ENCODE measurements at places on chromosomes 3 and 15.

DNA sequence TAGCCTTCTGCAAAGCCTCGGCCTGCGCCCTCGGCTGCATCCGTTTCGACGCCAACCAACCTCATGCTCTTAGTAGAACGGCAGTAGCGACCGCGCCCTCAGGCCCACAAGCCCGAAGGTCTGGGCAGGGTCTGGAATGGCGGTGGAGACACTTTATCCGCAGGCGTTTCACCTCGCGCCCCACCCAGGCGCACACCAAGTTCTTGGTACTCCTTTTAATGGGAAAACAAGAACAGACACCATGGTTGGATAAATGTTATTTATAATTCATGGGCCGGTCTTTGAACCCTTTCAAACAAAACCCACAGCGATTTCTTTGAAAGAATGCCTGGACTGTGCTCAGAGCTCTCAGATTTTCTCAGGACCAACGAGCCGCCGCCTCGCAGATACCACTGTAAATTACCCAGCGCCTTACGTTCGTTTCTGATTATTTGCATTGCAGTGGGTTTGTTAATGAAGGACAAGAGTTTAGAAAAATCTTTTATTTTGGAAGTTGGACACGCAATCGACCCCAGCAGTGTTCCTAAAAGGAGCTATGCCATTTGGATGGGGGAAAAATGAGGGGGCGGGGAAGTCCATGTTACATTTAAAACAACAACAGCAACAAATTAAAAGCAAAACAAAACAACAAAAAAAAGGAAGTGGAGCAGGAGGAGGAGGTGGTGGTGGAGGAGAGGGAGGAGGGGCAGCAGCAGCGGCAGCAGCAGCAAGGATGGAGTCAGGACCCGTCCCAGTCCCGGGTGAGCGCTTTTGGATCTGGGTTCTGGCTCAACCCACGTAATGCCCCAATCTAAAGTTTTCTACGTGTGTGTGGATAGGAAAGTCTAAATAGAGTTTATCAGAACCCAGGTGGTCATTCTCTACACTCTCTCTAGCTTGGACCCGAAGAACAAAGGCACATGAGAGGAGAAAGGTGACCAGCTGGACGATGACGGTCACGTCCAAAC lies 993 bp upstream of the ISL2 start:
- peak; percentile 68 for DNase-seq

GRCh38 chr15:50697109-50697797 lies 10.7 kb upstream of the TRPM7 start:
- DNase-seq: no peak

GRCh38 chr3:133691273-133692107 lies 29.7 kb upstream of the TOPBP1 start:
- no peak for DNase-seq

DNA sequence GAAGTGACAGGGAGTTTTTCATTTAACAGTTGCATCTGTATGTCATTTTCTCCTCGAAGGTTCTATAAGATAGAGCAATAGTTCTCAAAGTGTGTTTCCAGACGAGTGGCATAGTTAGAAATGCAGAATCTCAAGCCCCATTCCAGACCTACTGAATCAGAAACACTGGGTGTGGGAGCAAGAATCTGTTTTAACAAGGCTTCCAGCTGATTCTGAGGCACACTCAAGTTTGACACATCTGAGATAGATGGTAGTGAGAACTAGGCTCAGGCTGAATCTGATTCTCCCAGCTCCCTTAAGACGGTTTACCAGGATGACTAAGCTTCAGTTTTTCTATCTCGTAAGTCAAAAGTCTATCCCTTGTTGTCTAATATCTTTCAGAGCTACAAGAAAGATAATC lies 159.8 kb upstream of the NUDT16 start:
- no peak for DNase-seq

- no peak for DNase-seq
Observed at GRCh38 chr3:174498638-174499037, 360.5 kb upstream of the NAALADL2 start.

DNA sequence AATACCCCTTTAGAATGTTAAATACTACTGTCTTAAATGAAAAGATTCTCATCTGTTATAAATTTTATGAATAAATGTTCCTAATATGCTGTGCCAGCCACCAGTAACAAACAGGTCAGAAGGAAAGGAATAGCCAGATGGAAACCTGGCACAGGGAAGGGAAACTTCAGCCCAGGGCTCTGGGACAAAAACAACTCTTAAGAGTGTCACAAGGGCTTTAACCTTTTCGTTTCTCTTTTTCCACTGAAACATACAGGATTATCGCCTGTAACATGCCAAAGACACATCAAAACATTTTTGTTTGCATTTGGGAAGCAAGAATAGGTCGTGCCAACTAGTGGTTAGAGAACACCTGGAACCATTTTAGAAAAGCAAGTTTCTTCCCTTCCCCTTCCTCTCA lies 109.0 kb upstream of the NEDD4 start:
- DNase-seq: no peak

DNA sequence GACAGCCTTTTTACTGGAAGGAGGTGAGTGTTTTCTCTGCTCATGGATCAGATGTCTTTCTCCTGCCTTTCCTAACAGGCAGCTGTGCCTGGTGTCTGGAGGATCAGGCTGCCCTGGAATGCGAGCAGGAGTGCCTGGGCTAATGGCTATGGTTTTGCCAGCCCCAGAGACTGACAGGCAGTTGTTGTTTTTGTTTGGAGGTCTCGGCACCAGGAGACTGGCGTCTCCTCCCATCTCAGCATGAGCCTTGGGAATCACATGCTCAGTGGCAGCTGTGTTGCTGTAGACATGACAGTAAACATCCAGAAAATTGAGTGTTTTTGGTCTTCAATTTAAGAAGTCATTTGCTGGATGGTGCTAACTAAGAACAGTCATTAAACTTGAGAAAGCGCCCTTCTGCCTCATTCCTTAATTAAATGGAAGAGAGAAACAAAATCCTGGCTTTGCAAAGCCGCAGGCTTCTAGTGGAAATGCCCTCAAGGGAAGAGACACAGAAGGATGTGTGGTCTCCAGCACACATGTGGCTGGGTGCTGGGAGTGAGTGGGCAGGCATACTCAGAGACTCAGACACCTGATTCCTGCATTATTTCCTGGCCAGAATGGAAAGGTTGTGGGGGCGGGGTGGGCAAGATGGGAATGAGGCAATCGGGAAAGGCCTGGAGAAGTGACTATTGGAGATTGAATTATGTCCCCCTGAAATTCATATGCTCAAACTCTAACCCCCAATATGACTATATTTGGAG lies 97.0 kb upstream of the NMNAT3 start:
- DNase-seq: no peak

DNA sequence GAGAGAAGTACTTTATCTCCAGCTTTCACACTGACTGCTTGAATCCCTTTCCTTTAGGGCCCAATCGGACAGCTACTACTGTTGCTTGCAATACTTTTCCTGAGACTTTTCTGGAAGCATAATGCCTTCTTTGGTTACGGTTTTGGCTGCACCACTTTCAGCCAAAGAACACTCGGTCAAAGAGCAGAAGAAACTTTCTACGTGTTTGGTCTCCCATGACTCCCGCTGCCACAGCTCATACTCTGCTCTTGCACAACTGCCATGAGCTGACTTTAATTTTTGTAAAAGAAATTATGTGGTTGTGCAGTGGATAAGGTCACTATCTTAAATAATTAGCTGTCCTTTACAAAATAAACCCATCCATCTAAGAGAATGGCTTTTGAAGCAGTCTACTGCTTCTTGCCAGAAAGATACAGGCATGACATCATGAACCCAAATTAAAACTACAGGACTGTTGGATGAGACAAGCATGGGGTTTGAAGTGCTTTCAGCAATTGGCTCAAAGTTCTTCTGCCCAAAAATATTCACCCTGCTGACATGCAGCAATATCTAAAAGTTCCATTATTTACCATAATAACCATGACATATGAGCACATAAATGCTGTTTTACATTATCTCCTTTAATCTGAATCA lies 42.0 kb downstream of the PROS1 start:
- DNase-seq: no peak

- DNase-seq: no peak
Observed at GRCh38 chr3:128435058-128435457, 31.6 kb downstream of the DNAJB8 start.

- DNase-seq: no peak
Observed at GRCh38 chr3:178455946-178456345, 80.3 kb upstream of the KCNMB2 start.

DNA sequence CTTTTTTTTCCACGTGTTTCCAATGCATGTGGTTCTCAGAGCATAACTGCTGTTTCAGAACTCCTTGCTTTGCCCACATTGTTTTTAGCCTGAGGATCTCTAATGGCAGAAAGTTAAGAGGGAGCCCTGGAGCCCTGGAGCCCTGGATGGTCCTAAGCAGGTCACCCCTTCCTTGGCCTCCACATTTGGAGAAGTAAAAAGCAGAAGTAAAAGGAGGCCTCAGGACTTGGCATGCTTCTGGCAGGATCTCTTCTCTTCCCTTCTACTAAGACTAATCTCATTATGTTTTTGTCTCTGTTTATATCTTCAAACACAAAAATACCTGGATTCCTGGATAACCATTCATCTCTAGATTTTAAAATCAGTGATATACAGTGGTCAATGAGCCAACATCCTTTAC lies 50.1 kb downstream of the P2RY1 start:
- no peak for DNase-seq

GRCh38 chr3:67593761-67594234 lies 60.6 kb downstream of the SUCLG2 start:
- peak; percentile 10 for DNase-seq

DNA sequence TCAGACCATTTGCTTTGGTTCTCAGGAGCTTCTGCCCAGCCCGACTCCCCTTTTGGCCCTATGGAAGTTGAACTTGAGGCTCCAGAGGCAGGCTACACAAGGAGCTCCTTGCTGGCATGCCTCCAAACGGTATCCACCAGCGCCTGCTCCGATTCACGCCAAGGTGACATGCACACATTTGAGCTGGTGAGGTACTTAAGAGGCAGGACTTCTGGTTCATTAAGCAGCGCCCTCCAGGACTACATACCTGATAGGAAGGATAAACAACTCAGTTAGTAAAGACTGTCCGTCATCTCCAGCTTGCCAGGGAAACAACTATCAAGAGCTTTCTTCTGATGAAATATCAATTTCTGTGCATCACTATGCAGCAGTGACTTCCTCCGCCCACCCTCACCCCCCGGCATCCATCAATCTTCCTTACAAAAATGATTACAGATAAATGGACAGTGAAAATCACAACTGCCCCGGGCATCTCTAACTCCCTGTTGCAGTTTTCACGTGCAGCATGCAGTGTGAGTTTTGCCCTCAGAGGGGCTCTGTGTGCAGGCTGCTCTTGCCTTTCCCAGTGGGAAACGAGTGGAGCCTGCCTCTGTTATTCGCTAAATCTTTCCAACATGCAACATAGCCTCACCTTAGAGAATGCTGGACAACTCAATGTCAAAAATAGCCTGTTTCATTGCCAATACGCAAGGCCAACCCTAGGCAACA lies 122.9 kb downstream of the ARRDC4 start:
- DNase-seq: no peak

DNA sequence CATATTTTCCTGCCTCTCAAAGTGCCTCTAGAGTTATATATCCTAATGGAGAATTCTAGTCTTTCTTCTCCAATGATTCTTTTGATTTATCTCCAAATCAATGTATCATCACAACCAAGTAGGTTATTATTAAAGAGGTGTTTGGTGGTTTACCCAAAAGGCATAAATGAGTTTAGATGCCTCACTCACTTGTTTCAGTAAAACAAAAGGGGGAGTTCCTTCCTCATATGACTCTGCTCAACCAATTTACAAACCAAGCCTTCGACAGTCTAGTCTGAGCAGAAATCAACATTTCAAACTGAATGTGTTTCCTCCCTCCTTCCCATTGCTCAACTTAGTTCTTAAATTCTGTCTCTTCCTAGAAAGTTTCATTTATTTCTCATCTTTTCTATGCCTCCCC lies 116.5 kb downstream of the TNIK start:
- DNase-seq: peak; percentile 34

- DNase-seq: peak; percentile 79
Observed at GRCh38 chr15:56821721-56822425, 88.6 kb upstream of the ZNF280D start.

DNA sequence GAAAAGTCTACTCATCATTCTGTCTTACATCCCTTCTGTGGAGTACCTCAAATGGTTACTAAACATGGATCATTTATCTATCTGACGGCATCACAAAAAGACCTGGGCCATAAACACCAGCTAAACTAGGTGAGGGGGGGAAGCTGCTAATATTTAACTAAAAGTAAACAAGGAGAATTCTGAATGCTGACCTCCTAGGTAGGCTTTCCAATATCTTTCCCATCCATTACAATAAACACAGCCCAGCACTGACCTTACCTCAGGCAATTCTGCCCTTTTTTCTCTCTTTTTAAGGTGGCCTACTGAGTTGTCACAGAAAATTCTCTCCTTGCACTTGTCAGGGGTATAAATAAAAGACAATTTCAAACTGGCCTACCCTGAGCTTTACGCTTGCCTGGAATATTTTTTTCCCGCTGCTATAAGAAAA lies 33.1 kb downstream of the USF3 start:
- no peak for DNase-seq

DNA sequence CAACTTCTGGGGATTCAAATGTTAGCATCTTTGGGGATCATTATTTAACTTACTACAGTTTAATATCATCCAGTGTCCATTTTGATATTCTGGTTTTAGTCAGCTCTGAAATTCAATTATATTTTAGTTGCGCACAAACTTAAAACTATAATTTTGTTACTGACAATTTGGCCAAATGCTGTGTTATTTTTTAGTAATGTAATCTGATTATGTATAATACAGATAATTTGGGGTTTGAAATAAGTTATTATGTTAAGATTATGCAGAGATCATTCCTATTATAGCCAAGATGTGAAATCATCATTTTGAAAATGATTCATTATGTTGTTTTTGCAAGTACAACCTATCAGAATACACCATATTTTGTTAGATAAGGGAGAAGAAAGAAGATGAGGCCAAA lies 706.1 kb downstream of the ROBO2 start:
- DNase-seq: no peak

DNA sequence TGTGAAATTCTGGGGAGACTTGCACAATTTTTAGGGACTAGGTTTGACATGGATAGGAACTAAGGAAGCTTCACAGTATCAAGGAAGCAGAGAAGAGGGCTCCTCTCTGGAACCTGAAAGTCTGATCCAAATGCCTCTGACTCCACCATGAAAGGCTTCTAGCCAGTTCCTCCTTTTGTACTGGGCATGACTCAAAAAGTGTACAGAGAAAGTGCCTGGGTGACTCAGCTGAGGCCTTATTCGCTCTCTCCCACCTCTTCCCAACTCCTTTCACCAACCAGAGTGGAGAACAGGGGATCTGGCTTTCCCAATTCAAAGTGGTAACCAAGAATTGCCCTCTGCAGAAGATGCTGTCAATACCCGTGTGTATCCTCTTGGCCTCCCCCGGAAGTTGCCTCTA lies 342.9 kb upstream of the PROK2 start:
- DNase-seq: no peak
